ENCODE measurements at places on chromosomes 11 and 22.

- no peak for DNase-seq
Measured at GRCh38 chr11:83019888-83020579, 51.7 kb downstream of the RAB30 start.

DNA sequence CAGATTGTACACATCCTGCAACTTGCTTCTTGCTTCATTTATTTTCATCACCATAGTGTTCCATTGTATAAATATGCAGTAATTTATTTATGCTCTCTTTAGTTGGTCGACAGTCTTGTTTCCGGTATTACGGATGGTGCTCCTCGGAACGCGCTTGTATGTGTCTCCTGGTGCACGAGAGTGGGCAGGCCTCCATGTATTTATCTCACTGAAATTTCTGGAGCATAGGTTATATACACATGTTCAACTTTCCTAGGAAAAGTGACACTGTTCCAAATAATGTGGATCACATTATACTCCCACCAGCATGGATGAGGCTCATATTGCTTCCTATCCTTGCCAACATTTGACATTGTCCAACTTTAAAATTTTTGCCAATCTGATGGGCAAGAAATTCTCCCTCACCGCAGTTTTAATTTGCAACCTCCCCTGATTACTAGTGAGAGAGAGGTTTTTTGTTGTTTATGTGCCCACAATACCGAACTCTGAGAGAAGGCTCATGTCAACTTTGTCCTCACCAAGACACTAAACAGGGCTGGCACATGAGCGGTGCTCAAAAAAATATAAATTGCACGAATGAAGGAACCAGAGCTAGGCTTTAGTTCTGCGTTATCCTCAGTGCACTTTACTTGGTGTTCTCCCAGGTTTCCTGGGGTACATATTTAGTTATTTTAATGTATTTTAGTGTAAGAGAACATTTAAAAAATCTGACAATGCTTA, 3.8 kb downstream of the CSNK2A3 start:
- DNase-seq: no peak

- no peak for DNase-seq
Measured at GRCh38 chr22:17436382-17436980, 67.2 kb downstream of the CECR2 start.

DNA sequence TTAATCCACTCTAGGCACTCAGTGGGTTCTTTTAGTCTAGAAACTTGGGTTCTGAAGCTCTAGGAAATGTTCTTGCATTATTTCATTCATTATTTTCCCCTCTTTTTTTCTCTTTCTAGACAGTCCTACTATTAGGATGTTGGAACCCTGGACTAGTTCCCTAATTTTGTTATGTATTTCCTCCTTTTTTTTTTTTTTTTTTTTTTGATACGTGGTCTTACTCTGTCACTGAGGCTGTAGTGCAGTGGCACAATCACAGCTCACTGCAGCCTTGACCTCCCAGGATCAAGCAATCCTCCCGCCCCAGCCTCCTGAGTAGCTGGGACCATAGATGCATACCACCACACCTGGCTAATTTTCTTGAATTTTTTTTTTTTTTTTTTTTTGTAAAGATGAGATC, 9.4 kb downstream of the UPB1 start:
- DNase-seq: no peak

GRCh38 chr11:122112470-122113365, 3.3 kb downstream of the BLID start:
- DNase-seq: no peak
